ENCODE measurements at places on chromosomes 5 and 9. TPM values are rescaled to one million over a fixed set of nuclear protein-coding genes. Genes with fewer than 3 reads are reported as not detected.
A peak's percentile ranks its signal among the peaks of the same experiment; 100 is the strongest.

DNA sequence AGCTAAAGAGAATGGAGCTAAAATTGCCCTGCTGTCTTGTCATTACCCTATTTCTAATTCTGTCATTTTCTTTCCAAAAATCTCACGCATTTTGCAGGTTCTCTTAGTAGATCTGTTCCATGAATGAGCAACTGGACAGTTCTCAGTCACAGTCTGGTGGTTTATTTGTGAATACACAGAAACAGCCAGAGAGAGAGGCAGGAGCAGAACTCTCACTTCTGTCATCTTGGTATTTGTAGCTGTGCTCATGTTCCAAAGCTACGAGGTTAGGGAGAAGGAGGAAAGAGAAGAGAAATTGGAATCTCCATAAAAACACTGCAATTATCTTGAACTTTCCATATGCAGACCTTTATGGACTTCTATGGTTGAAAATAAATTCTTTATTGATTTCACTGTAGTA lies 118.0 kb upstream of the OR13F1 start:
- DNase-seq: no peak

- no peak for DNase-seq
These were observed 133.0 kb downstream of the GNA14 start for GRCh38 chr9:77514886-77515711.

DNA sequence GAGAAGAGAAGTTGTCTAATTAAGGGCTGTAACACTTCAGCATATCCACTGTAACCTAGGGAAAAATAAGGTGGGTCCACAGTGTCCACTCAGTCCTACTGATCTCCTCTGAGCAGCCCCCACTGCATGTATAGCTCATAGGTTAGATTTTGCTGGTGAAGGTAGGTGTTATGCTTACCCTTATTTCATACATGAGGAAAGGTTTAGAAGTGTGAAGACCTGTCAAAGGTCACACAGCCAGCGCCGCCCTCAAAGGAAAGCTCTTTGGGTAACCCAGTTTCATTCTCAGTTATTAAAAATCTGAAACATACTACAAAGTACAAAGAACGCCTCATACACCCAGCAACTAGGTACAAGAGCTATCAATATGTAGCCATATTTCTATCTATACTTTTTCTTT lies 87.2 kb downstream of the TLE4 start:
- DNase-seq: no peak

The DDX46 gene
- 53.3 TPM for total RNA-seq

The PCDHGA1 gene
- total RNA-seq: 4.6 TPM

DNA sequence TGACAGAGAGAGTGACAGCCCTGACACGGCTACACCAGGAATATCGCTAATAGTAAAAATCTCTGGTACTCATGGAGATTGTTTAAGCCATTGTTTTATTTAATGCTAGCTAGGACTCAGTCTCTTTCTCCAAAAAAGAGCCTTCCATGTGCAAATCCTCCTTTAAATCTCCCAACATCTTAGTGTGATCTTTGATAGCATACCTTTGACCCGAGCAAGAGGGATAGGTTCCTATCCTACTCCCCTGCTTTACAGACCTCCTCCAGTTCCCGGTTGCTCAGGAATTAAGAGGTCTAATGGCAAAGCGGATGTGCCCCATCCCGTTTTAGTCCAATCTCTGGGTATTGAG lies 663 bp upstream of the FRMD3 start:
- DNase-seq: no peak

DNA sequence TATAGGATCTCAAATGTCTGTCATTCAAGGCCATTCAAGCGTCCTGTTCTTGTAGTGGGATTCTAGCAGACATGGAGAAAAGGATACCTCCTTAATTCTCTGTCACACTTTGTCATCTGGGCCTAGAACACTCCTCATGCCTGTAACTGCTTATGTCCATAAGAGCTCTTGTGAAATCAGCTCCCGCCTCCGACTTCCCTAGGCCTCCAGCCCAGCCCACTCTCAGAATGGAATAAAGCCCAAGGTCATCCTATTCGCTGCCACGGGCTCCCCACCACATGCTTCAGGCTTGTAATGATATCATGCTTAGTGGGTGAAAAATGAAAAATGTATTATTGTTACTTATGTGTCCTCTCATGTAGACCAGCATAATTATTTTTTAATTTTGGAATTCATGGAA lies 632.5 kb downstream of the ISL1 start:
- no peak for DNase-seq

The ANKRD33B gene
- total RNA-seq: 14.5 TPM

GRCh38 chr9:124741662-124742061 lies 29.4 kb downstream of the NR6A1 start:
- DNase-seq: no peak

The IL4 gene
- total RNA-seq: not detected

DNA sequence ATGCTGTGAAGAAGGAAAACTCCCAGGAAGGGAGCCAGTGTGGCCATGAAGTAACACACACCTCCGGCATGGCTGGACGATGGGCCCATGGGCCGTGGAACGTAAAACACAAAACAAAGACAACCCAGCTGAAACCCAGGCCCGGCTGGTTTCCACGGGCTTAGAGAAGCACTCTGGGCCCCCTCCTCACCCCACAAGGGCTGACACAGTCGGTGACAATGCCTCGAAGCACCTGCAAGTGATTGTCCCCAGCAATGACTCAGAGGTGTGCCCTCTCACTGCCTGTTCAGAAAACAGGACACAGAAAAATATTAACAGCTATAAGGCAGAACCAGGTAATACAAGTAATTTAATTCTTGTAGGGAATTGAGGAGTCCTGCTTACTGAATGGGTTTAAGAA lies 135.3 kb downstream of the ROR2 start:
- no peak for DNase-seq

DNA sequence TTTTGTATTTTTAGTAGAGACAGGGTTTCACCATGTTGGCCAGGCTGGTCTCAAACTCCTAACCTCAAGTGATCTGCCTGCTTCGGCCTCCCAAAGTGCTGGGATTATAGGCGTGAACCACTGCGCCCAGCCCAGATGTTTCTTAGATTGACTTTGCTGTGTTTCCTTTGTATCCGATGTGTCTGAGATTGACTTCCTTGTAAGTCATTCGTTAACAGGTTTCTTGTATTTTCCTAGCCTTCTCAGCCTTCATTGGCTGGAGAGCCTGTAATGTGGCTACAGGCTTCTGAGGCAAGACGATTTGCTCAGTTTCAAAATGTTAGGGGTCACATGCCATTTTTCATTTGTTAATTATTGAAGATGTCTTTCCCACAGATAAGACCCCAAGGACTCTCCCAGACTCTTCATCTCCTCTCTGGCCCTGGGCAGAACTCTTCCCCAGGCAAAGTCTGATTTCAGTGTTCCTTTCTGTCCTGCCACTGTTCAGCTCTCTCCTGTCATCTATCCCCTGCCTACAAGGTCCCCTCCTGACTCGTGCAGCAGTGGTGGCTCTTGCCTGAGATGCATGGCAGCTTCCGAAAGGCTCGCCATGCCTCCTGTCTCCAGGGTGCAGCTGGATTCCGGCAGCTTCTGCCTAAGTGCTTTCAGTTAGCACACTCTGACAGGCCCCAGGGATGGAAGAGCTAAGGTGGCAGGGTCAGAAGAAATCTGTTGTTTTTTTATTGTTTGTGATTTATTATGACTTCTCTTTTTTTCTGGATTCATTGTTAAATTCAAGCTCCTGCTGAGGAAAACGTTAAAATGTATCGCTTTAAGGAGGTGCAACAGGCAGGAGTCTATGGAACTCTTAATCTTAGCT lies 206.4 kb downstream of the AOPEP start:
- DNase-seq: peak; percentile 72

DNA sequence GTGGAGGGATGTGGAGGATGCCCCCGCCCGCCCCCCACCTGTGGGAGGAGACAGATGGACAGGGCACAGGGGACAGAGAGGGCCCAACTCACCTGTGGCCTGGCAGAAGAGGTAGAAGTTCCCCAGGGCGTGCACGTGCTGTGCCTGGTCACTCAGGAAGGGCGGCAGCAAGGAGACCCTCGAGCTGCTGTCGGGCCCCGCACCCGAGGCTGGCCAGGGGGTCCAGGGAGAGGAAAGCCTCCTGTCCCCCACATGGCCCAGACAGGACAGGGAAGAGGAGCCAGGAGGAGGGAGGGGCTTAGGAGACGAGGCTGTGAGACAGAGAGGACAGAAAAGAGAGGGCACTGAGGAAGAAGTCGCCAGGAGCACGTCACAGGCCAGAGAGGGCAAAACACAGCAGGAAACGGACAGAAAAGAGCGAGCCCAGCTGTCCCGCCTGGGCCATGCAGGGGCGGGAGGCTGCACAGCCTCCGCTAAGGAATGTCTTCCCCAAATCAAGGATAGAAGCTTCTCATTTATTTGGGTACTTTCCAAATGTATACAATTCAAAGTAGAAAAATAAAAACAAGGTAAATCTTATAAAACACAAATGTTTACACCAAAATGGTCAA lies 58.5 kb downstream of the SECISBP2 start:
- DNase-seq: no peak

The SEC24A gene
- 23.8 TPM for total RNA-seq

The SLC25A2 gene
- total RNA-seq: 1.9 TPM

- no peak for DNase-seq
These were observed 92.9 kb downstream of the EHMT1 start for GRCh38 chr9:137711678-137712105.

The PTGS1 gene
- total RNA-seq: 0.39 TPM

- no peak for DNase-seq
These were observed 56.2 kb upstream of the ABCA1 start for GRCh38 chr9:104984121-104984520.

GRCh38 chr5:33852319-33852718 lies 39.5 kb downstream of the ADAMTS12 start:
- DNase-seq: no peak

DNA sequence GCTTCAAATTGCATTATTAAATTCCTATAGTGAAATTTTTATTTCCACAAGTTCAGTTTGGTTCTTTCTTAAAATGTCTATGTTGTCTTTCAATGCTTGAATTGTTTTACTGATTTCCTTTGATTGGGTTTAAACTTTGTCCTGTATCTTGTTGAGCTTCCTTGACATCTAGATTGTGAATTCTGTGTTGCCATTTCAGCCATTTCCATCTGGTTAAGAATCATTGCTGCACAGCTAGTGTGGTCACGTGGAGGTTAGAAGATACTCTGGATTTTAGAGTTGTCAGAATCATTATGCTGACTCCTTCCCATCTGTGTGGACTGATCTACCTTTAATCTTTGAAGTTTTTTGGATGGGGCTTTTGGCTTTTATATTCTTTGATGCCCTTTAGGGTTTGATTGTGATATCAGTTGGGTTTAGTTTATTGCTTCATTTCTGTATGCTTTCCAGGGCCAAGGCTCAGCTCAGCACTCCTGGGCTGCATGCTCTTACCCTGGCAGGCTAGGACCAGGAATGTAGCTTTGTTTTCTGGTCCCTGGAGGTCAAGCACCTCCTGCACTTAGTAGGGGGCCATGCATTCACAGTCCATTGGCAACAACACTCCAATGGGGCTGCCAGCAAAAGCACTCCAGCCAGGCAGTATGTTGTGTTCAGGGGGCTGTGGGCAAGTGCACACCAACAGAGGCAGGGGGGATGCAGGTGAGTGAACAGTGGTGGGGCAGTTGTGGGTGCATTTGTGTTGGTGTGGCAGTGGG lies 141.4 kb downstream of the PRR16 start:
- no peak for DNase-seq

The HRH2 gene
- not detected for total RNA-seq

The PPP3R2 gene
- total RNA-seq: not detected

DNA sequence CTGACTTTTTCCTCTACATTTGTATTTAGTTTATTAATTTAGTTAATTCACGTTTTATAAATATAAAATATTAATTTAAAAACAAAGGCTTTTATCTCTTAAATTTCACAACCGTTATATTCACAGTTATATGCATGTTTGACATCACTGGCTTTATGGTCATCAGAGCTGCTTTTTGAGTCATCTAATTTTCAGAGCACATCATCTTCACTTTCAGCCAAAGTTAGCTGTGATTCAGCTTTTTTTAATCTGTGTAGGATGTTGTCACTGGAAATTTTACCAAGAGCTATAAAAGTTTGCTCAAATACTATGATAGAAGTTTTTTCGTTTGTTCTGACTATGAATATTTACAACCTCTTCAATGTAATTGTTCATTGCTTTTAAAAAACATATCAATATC lies 12.4 kb downstream of the CDC37L1 start:
- DNase-seq: no peak

- no peak for DNase-seq
These were observed 39.7 kb downstream of the FABP6 start for GRCh38 chr5:160269017-160269416.

- DNase-seq: peak; percentile 34
These were observed 42.3 kb upstream of the NOTCH1 start for GRCh38 chr9:136587944-136588662.

Measured in glutamatergic neuron (in vitro differentiated cells).